ENCODE measurements at places on chromosomes 7 and 10.

- no peaks in the 10 kb centered on the region for H3K4me1 ChIP-seq
- no peaks in the 10 kb centered on the region for H3K36me3 ChIP-seq
- no peak for DNase-seq
- no peak overlapping the region for H3K4me3 ChIP-seq
Measured at GRCh38 chr7:106050746-106051117, 61.4 kb downstream of the SYPL1 start.

- no peak overlapping the region for H3K4me3 ChIP-seq
- peaks cover 18% of the 10 kb centered on the region for H3K4me1 ChIP-seq
- no peak overlapping the region for H3K27ac ChIP-seq
Measured at GRCh38 chr10:8305876-8306652, 251.6 kb downstream of the GATA3 start.

DNA sequence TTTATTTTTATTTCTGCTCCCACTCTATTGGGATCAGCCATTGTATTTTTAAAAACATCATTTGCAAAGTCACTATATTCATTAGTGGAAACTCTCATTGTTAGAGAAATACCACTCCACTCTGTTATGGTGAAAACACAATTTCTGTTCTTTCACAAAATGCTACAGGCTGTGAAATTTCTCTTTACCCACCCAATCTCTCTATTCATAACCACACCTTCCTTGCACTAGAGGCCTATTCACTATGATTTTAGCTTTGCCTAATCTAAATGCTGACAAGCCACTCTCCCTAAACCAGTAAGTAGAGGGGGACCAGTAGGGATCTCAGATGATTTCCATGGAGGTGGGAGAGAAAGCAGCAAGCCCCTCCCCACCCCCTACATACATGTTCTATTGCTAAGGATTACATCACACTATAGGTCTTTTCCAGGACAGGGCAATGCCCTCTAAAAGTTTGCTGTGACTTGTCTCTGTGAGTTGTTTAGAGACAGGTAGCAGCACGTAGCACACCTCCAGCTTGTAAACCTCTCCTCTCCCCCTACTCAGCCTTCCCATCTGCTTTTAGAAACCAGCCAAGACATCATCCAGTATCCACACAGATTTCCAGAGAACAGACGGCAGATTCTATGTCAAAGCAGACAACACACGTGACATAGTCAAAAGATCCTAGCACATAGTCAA is 58.3 kb upstream of the PPP1R3C start:
- DNase-seq = no peak
- peaks cover 9% of the 10 kb centered on the region for H3K27me3 ChIP-seq
- H3K4me3 ChIP-seq = no peak overlapping the region
- no peaks in the 10 kb centered on the region for H3K36me3 ChIP-seq
- no peak overlapping the region for H3K27ac ChIP-seq
- H3K4me1 ChIP-seq = peaks cover 5% of the 10 kb centered on the region

- no peaks in the 10 kb centered on the region for H3K27me3 ChIP-seq
- H3K36me3 ChIP-seq = peaks cover 56% of the 10 kb centered on the region
- no peak overlapping the region for H3K4me3 ChIP-seq
- no peaks in the 10 kb centered on the region for H3K4me1 ChIP-seq
Measured at GRCh38 chr7:116888895-116889294, 26.5 kb downstream of the CAPZA2 start.

DNA sequence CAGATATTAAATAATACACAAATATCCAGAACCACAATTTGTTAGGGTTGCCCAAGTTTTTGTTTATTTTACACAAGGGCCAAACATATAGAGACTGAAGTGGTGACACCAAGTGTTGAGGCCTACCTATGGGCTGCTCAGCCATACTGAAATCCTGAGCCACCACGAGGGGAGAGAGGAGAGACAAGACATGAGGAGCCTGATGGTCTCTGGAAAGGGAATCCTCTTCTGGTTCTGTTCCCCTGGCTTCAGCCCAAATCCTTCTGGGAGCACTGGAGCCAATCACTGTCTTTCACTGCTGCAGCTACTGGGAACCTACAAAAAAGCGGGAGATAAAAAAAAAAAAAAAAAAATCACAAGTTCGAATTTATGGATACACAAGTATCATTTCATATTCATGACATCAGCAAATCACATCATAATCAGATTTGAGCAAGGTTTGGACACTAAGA is 1.9 kb downstream of the SKIDA1 start:
- H3K27ac ChIP-seq = no peak overlapping the region
- DNase-seq = no peak
- H3K4me1 ChIP-seq = peaks cover 44% of the 10 kb centered on the region
- H3K36me3 ChIP-seq = no peaks in the 10 kb centered on the region
- peaks cover 41% of the 10 kb centered on the region for H3K27me3 ChIP-seq

GRCh38 chr7:73622909-73623797 is 1.2 kb downstream of the MLXIPL start:
- DNase-seq = no peak
- H3K27me3 ChIP-seq = peaks cover 49% of the 10 kb centered on the region
- H3K4me1 ChIP-seq = no peaks in the 10 kb centered on the region
- no peak overlapping the region for H3K4me3 ChIP-seq
- H3K36me3 ChIP-seq = no peaks in the 10 kb centered on the region

DNA sequence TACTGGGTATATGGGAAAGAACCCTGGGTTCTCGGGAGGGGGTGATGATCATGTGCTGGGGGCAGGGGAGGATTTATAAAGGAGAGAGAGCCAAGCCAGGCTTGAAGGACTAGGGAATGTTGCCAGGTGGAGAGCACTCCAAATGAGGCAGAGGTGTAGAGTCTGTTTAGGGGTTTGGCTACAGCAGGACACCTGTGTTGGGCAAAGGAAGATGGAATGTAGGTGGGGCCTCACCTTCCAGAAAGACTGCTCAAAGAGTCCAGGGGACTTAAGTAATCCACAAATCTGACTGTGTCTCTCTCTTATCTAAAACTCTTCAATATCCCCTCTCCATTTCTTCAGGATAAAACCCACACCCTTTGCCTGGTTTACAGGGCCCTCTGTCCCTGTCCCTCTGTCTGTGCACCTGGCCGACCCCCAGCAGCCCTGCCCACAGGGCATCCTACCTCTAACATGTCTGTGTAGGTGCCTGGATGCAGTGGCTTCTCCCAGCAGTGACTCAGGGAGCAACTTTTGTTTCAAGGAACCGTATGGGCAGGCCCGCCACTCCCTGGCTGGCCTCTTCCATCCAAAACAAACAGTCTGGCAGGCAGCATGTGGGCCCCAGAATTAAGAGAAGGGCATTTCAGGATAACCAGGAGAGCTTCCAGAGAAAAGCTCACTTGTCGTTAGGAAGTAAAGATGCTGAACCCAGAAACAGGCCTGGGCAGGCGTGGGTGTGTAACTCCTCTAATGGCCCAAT is 10.6 kb upstream of the PLEKHA1 start:
- no peak overlapping the region for H3K27ac ChIP-seq
- H3K4me1 ChIP-seq = peaks cover 6% of the 10 kb centered on the region
- DNase-seq = no peak
- H3K27me3 ChIP-seq = peaks cover 31% of the 10 kb centered on the region

GRCh38 chr7:151514461-151515275 is 5.0 kb downstream of the RHEB start:
- H3K4me3 ChIP-seq = no peak overlapping the region
- no peak for DNase-seq

- H3K4me3 ChIP-seq = no peak overlapping the region
- no peak overlapping the region for H3K27ac ChIP-seq
- peaks cover 18% of the 10 kb centered on the region for H3K4me1 ChIP-seq
- no peaks in the 10 kb centered on the region for H3K27me3 ChIP-seq
Measured at GRCh38 chr10:1117651-1118050, 61.5 kb downstream of the WDR37 start.
